KG1 (cell line): ENCODE measurements at places on chromosomes 4 and X.

GRCh38 chrX:125108921-125109320, 210.8 kb upstream of the TEX13C start:
- DNase-seq, result no peak

DNA sequence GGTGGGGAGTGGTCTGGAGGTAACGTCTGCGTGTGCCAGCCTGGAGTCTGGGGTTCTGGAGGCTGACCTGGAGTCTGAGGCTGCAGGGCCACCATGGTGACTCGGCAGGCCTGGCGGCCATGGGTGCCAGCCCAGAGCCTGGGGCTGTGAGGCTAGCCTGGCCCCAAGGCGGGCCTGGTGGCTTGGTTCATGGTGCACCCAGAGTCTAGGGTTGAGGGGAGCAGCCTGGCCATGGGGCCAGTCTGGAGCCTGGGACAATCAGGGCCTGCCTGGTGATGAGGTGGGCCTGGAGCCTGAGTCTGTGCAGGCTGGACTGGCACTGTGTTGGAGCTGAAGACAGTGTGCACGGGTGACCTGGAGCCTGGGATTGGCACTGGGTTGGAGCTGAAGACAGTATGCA, 64.9 kb downstream of the CXorf49B start:
- no peak for DNase-seq

DNA sequence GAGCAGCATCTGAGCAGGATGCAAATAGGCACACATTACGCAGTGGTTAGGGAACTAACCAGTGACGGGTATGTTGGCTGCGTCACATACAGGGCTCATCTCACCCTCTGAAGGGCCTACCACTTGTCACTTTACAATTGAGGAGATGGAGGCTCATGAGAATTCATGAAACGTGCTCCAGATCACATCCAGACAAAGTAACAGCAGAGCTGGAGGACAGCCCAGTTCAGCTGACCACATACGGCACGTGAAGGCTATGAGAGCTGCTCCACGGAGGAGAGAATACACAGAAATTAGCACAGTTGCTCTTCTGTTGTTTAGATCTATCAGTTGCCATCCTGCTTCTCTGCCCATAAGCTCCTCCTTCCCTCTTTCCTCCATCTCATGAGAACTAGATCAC, 78.4 kb downstream of the FAM9B start:
- DNase-seq, result no peak

DNA sequence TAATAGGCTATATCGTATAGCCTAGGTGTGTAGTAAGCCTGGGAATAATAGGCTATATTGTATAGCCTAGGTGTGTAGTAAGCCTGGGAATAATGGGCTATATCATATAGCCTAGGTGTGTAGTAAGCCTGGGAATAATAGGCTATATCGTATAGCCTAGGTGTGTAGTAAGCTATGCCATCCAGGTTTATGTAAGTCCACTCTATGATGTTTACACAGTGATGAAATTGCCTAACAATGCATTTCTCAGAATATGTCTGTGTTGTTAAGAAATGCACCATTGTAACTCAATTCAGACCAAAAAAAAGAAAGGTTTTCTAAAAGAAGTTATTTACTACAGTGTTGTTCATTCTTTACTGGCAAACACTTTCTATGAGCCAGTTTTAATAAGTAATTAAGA, 1387.2 kb downstream of the STIM2 start:
- no peak for DNase-seq

DNA sequence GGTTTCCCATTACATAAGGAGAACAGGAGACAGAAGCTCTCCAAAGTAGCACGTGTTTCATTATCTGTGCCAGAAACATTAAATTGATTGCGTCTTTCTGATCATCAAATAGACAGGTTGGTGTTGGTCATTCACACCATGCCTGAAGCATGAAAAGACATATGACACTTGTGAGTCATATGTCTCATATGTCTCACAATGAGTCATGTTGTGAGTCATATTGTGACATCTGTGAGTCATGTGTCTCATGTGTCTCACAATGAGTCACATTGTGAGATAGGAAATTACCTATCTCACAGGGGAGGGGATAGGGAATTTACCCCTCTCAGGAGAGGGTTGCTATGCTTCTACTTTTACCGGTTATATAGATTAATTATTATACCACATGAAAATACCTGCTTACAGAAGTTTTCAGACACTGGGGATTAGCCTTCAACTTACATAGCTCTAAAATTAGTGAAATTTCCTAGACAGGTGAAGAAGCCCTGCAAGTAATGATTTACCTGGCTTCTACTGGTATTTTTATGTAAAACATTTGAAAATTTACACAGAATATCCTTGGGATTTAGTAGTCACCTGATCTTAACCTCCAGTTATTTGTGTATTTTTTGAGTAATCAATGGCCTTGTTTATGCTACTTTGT, 80.8 kb downstream of the NPFFR2 start:
- DNase-seq, result no peak

GRCh38 chr4:174036111-174036510, 247.4 kb downstream of the FBXO8 start:
- no peak for DNase-seq

DNA sequence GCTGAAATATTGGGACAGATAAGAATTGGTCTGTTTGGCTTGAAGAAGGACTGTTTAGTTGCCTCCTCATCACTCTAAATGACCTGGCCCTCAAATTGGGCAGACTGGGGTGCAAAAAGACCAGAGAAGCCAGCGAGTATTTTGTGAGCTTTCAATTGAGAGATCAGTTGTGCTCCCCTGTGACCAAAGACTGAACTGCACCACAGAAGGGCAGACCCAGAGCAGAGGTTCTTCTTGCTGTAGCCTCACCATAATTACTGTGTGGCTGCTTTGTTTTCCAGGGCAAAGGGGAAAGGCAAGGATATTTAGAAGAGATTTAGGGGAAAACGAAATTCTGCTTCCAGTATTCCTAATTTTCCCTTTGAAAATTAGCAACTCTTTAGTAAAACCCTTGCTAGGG, 104.0 kb upstream of the MBNL3 start:
- DNase-seq, result no peak

GRCh38 chr4:82044141-82044993, 329.4 kb downstream of the HNRNPD start:
- DNase-seq, result peak; percentile 13

DNA sequence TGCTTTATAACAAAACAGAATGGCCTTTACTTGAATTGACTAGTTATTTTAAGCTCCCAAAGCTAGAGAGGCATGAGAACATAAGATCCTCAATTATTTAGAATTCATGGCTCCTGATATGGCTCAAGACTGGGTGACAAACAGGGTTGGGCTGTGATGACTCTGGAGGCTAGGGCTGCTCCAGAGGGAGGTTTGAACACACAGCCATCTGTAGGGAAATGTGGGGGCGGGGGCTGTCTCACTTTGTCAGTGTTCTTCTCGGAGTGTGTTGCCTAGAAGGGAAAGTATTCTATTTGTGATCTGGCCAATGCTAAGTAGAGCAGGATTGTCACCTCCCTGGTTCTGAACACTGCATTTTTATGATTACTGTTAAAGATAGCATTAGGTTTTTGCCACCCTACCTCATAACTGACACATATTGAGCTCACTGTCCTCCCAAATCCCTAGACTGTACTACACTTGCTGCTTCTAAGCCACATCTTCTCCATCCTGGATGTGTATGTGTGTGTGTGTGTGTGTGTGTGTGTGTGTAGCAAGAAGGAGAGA, 45.9 kb downstream of the VSIG4 start:
- DNase-seq, result no peak

GRCh38 chr4:146260521-146260920, 46.2 kb downstream of the REELD1 start:
- DNase-seq, result no peak

- no peak for DNase-seq
Measured at GRCh38 chrX:11164433-11164832, 53.3 kb downstream of the HCCS start.

DNA sequence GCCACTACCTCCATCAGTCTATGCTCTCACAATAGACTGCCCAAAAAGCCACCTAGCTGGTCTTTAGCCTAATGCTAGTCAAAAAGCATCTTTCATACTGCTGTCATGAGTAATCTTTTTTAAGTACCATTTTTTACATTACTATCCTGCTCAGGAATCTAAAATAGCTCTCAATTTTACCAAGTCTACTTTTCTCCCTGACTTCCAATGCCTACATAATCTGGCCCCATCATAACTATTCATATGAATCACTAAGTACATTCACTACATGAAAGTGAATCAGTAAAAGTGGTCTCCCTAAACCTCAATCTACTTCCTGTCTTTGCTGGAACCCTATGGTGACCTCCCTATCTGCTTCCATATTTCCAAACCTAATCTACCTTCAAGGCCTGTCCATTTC, 105.9 kb downstream of the THOC2 start:
- no peak for DNase-seq

DNA sequence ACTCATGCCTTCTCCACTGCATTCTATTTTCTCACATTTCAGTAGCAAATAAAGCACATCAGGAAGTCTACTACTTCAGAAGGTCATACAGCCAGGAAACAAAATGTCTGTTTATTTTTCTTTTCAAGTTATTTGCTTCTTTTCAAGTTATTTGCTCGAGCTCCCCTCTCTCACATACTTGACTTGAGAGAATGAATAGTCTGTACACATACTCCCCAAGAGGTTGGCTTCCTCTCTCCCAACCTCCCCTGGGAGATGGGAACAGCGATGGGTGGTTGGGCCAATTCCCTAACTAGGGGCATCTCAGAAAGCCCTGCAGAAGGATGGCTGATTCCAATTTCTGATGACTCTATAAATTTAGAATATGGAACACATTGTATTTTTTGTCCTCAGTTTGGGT, 64.7 kb upstream of the PTPN13 start:
- no peak for DNase-seq

GRCh38 chr4:1321486-1321885, 25.5 kb upstream of the UVSSA start:
- no peak for DNase-seq

- DNase-seq, result no peak
Measured at GRCh38 chr4:24736066-24736465, 59.3 kb upstream of the SOD3 start.

DNA sequence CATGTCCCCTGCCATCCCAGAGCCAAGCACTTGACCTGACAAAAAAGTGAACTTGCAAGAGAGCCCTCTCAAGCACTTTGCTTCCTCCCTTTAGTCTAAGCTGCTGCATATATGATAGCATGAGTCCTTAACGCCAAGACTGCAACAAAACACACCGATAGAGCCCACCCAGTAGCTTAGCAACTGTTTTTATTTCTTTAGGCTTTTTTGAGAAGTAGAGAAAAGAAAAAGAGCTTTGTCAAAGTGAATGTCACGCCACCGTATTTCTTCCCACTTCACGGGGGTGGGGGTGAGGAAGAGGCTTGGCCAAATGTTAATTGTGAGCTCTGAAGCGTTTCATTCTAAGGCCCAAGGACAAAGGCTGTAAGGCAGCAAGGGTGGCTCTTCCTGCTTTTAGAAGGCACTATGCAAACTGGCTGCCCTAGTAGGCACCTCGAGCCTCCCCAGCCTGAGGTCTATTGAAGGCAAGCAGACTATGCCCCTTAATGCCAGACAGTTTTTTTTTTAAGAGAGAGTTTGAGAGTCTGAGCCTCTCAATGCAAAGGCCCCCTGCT, 138.6 kb downstream of the HS6ST2 start:
- no peak for DNase-seq
